Cardiac atrium fibroblast (primary cell): ENCODE measurements at places on chromosomes 7 and 10. TPM values are rescaled to one million over a fixed set of nuclear protein-coding genes. Genes with fewer than 3 reads are reported as not detected.

Gene ACTR3C
- total RNA-seq: not detected in 2 replicates

Gene DENND2A
- total RNA-seq: 2.9 and 13.7 TPM in 2 replicates

Gene CHST15
- total RNA-seq: 17.5 and 22.6 TPM in 2 replicates

Gene EEPD1
- under 0.01 TPM in 1 of 2 replicates, not detected in the other for total RNA-seq

Gene PFKFB3
- 24.2 and 24.9 TPM in 2 replicates for total RNA-seq

Gene CREB5
- 0.90 and 1.1 TPM in 2 replicates for total RNA-seq

Gene CDK14
- total RNA-seq: 15.9 and 17.7 TPM in 2 replicates

Gene GPR141
- not detected in 2 replicates for total RNA-seq

Gene DNA2
- 1.3 and 7.1 TPM in 2 replicates for total RNA-seq

Gene LRRD1
- not detected in 2 replicates for total RNA-seq

Gene CPA2
- total RNA-seq: not detected in 2 replicates

Gene CAV2
- total RNA-seq: 66.9 and 76.2 TPM in 2 replicates

Gene PDIA4
- total RNA-seq: 289 and 307 TPM in 2 replicates

Gene NPS
- not detected in 2 replicates for total RNA-seq

Gene MRLN
- not detected in 2 replicates for total RNA-seq

Gene GPR26
- not detected in 2 replicates for total RNA-seq

Gene MLXIPL
- 1.5 TPM in 1 of 2 replicates, not detected in the other for total RNA-seq

Gene LIPK
- not detected in 2 replicates for total RNA-seq

Gene NPTX2
- 49.5 and 88.5 TPM in 2 replicates for total RNA-seq

Gene MEST
- total RNA-seq: 289 and 504 TPM in 2 replicates
